ENCODE measurements at places on chromosomes 16 and 17.

DNA sequence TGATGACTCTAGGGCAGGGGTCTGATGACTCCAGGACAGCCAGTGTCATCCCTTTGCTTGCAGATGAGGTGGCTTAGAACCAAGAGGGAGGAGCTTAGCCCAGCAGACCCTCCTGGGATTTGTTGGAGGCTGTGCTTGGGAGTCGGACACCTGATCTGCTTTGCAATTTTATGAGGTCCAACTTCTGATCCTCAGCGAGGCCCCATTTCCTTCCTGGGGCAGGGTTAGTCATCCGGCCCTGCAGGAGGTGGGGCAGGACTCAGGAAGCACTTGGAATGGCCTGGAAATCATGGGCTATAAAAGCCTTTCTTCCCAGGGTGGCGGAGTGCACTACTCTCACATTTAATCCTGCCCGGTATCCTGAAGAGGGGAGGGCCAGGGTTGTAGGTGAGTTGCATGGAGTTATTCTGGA is 168.5 kb downstream of the MSI2 start:
- peak; percentile 26 for ATAC-seq

DNA sequence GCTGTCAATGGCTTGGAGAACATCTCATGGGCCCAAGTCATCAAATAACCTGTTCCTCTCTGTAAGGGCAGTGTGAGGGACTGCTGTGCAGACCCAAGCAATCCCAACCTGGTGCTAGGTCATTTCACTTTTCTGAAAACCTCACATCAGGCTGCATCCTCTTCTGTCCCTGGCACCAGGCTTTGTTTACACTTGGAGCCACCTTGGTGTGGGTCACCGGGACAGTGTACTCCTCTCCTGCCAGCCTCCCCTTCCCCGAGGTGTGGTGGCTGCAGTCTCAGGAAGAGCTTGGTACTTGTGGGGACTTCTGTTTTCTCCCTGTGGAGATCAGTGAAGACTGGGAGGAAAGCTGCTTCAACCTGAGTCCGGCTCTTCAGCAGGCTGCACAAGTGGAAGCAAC is 12.4 kb downstream of the SLC7A6OS start:
- ATAC-seq: no peak

GRCh38 chr17:63516910-63517824 is 6.0 kb upstream of the KCNH6 start:
- ATAC-seq: peak; percentile 87

- ATAC-seq: no peak
Observed at GRCh38 chr17:78329263-78330059, 30.4 kb downstream of the SOCS3 start.

- no peak for ATAC-seq
Observed at GRCh38 chr17:62693616-62694409, 66.3 kb downstream of the MRC2 start.

DNA sequence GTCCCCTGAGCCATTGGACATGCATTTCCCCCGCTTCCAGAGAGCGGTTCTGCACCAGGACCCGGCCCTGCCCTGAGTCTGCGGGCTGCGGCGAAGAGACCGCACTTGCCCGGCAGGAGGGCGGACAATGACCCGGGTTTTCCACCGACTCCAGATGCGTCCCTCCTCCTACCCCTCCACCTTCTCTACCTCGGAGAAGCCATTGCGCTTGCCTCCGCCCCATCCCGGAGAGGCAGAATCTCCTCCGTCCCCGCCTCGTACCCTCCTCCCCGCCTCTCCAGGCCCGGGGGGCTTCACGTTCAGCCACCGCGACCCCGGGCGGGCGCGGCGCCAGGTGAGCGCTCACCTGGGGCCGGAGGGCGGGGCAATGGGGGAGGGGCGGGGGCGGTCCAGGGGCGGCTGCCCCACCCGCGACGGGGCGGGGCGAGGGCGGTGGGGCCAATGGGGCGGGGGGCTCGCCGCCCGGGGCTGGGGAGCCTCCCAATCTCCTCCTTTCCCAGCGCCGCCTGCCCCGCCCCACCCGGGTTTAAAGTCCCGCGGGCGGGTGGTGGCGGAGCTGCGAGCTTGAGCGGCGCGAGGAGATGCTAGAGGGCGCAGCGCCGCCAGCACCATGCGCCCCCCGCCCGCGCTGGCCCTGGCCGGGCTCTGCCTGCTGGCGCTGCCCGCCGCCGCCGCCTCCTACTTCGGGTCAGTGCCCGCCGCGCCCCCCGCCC is at the start of gene WNT9B:
WNT9B (plus strand) TSS at position 555 of the 713 bp plus-strand sequence; CDS start at position 611, 56 bp downstream.
- peak; percentile 92 for ATAC-seq

DNA sequence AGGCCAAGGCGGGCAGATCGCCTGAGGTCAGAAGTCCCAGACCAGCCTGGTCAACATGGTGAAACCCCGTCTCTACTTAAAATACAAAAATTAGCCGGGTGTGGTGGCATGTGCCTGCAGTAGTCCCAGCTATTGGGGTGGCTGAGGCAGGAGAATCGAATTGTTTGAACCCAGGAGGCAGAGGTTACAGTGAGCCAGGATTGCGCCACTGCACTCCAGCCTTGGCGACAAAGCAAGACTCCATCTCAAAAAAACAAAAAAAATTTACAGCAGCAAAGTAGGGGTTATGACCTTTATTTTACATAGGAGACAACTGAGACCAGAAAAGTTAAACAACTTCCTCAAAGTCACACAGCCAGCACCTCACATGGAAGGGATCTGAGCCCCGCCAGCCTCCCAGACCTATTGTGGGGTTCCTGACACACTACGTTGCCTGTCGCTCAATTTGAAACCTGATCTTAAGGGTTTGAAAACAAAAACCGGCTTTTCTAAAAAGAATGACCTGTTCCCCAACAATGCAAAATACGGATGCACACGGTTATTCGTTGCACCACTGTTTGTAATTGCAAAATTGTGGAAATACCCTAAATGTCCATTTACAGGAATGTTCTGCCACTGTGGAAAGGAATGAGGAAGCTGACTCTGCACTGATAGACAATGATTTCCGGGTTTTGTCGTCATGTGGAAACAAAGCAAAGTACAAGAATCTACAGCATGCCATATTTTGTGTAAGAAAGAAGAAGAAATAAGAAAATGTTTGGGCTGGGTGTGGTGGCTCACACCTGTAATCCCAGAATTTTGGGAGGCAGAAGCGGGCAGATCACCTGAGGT is 77.2 kb downstream of the CNGB1 start:
- ATAC-seq: no peak

- no peak for ATAC-seq
Observed at GRCh38 chr17:57457188-57457587, 200.9 kb downstream of the MSI2 start.

DNA sequence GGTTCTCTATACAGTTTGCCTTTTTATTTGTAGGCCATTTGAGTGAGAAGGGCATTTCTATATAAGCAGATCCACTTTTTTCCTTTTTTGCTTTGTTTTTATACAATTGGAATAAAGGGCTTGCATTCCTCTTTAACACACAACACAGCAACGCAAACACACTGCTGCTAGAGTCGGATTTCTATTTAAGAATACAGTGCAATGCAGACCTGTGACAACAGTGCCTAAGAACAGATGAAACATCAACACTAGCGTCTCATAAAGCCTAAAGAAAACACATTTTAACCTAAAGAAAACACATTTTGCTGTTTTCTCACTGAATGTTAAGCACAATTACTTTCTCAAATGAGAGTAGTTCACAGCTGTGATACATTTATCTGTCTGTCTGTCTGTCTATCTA is 1141.1 kb downstream of the CDH11 start:
- peak; percentile 35 for ATAC-seq

- no peak for ATAC-seq
Observed at GRCh38 chr17:78966910-78967600, 12.7 kb downstream of the LGALS3BP start.

DNA sequence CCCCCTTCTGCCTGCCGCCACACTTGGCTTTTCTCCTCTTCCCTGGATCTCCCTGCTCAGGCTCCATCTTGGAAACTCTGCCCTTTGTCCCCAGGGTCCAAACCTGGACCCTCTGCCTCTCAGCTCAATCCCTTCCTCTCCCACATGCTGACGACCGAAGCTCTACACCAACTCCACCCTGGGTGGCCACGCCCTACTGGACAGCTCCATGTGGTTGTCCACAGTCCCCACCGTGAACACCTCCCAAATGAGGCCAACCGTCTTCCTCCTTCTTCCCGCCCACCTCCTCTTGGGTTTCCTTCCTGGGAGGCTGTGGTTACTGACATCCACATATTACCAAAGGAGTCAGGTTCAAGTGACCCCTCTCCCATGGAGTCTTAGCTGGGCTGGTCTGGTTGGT is 22.6 kb upstream of the MLKL start:
- no peak for ATAC-seq

DNA sequence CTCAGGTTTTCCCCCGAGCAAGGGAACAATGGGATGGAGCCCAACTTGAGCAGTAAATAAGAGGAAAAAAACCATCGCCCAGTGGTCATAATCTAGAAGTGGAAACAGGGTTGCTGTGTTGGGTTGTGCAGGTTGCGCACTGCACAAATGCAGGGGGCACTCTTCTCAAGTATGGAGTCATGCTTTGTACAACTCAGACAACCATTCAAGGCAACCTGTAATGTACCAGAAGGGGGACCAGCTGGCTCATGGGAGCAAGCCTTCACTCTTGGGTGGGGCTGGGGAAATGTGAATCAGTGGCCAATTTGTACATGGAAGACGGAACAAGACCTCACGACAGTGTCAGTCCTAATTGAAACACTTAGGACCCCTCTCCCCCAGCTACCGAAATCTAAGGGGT is 23.9 kb upstream of the LITAF start:
- no peak for ATAC-seq

DNA sequence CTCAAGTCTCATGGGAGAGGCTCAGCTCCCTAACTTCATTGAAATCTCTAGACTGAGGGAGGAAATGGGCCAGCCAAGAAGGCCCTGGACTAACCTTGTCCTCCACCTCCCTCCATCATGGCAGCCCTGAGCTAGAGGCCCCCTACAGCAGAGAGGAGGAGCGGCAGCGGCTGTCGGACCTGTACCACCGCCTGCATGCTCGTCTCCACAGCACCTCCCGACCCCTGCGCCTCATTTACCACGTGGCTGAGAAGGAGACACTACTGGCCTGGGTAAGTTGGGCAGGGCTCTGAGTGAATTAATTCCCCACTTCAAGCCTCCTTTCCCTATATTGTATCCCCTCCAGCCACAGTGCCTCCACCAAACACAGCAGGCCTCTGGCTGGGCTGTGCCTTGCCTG is 3.8 kb upstream of the SYCE1L start:
- ATAC-seq: no peak

DNA sequence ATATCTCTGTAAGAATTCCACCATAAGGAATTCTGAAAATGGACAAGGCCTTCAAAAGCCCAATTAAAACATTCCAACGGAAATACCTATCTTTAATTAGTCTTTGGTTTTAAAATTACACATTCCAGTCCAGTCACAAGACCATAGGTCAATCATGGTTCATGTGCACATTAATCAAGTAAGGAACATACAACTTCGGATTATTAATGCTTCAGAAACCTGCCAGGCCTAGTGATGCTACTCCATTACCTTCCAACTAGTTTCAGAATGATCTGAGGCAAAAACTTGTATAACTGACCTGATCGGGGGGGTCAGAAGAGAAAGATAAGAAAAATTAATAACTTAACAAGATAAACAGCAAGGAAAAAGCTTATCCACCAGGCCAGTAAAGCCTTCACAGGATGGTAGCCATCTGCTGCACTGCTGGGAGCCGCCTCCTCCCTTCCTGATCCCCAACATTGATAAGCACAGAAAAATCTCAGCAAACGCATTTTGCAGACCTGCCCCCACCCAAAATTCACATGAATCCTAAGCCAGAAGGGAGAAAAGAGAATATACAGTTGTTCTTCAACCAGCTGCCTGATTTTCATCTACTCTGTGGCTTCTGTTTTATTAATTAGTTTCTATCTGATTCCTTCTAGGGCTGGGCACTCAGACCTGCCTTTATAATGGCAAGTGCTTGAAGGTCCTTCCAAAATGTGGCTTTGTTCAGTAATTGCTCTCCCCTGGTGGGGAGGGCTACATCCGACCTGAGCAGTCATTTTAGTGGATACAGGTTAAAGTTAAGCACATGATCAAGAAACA is 6.0 kb downstream of the SDR42E1 start:
- ATAC-seq: peak; percentile 56

DNA sequence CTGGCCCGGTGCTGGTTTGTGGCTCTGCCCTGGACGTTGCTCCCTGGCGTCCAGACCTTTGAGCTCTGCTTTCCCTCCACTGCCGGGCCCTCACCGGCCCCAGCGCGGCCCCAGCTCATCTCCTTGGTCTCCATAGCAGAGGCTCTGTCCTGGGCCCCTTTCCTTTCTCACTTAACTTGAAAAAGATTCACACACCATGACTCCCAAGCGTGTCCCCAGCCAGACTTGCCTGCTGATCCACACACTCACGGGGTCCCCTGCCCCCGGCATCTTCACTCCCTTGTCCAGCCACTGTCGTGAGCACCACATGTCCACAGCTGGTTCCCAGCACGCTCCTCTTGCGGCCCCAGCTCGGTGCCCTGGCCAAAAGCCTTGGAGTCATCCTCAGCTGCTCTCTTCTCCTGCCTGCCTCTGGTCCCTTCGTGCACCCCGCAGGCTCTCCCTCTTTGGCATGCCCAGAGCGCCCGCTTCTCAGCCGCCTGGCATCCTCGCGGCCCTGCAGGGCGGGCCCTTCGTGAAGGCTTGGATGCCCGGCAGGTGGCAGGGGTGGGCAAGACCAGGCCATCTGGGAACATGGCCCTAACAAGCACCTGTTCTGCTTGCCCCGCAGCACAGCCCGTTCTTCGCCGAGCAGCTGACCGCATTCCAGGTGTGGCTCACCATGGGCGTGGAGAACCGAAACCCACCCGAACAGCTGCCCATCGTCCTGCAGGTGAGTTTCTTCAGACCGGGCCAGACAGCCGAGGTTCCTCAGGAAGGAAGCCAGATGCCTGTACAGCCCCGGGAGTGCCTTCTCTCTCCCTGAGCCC is 145.6 kb upstream of the CHMP6 start:
- ATAC-seq: no peak

- no peak for ATAC-seq
Observed at GRCh38 chr17:29126268-29126930, 53.8 kb downstream of the MYO18A start.

DNA sequence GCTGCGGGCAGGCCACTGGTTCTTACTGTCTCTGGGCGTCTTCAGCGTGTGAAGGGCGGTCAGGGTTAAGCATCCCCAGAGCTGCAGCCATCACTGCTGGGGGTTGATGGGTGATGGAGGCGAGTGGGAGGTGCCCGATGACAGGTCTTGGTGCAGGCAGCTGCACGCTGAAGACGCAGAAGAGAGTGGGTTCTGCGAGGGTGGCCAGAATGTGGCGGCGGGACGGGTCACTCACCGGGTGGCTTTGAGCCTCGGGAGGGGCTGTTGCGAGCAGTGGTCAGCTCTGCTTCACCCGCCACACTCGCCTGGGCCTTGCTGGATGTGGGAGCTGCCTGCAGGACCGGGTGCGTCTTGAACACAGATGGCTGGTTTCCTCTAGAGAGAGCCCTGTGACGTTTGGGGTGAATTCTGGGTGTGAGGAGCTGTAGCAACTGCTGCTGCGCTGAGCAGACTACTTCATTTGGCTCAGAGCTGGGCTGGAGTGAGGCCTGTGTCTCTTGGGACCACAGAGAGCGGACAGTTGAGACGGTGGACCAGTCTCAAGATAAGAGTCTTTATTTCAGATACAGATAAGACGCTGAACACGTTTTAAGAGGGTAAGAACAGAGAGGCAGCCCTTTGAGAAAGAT is 44.6 kb upstream of the ZNF750 start:
- ATAC-seq: no peak

GRCh38 chr16:27491894-27492587 is 57.7 kb downstream of the GTF3C1 start:
- no peak for ATAC-seq

Data from motor neuron (in vitro differentiated cells).